ENCODE measurements at places on chromosomes 3 and 15. TPM values are rescaled to one million over a fixed set of nuclear protein-coding genes. Genes with fewer than 3 reads are reported as not detected.

The ZSCAN29 gene
- total RNA-seq: 36.4 TPM

DNA sequence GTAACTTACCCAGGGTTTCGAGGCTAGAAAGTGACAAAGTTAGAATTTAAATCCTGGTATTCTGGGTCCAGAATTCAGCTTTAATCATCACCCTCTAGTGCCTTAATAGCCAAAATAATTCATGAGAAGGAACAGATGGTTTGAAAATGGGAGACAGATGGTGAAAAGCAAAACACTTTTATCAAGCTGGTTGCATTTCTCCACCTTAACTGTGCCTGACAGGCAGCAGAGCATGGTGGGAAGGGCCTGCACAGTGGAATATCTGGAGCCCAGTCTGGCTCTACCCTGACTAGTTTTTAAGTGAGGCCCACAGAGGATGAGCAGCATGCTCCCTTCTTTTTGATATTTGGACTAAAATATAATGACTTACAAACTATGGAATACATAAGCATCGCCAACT, 35.6 kb upstream of the RASGRP1 start:
- H3K4me3 ChIP-seq: no peak overlapping the region
- no peaks in the 10 kb centered on the region for H3K36me3 ChIP-seq
- no peaks in the 10 kb centered on the region for H3K27me3 ChIP-seq
- no peak for DNase-seq

DNA sequence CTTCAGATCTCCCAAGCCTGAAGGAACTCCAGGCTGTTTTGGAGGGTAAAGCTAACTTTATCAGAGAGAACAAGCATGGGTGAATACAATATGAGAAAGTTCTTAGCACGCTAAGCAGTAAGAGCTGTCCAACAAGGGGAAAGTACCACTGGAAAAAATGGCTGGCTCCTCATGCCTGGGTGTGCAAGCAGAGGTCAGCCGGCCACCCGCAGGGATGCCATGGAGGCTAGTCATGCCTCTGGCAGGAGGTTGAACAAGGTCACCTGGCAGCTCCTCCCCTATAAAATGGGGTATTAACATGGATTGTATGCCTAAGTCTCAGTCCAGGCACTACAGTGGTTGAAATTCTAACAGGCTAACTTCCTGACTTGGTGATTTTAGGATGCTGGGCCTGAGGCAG, 75.4 kb upstream of the SLC6A1 start:
- DNase-seq: no peak
- H3K4me1 ChIP-seq: no peaks in the 10 kb centered on the region
- no peaks in the 10 kb centered on the region for H3K27me3 ChIP-seq

- DNase-seq: no peak
- H3K36me3 ChIP-seq: no peaks in the 10 kb centered on the region
- H3K27me3 ChIP-seq: no peaks in the 10 kb centered on the region
- H3K4me1 ChIP-seq: no peaks in the 10 kb centered on the region
- H3K27ac ChIP-seq: no peak overlapping the region
These were observed 392.5 kb downstream of the FOXP1 start for GRCh38 chr3:71191031-71191482.

- peaks cover 4% of the 10 kb centered on the region for H3K36me3 ChIP-seq
- DNase-seq: no peak
- H3K27ac ChIP-seq: no peak overlapping the region
- H3K27me3 ChIP-seq: no peaks in the 10 kb centered on the region
- H3K4me3 ChIP-seq: no peak overlapping the region
- peaks cover 12% of the 10 kb centered on the region for H3K4me1 ChIP-seq
These were observed 117.6 kb downstream of the TBL1XR1 start for GRCh38 chr3:177079684-177080083.

- H3K27me3 ChIP-seq: peaks cover 3% of the 10 kb centered on the region
- DNase-seq: no peak
- H3K4me3 ChIP-seq: no peak overlapping the region
- H3K36me3 ChIP-seq: no peaks in the 10 kb centered on the region
- H3K4me1 ChIP-seq: no peaks in the 10 kb centered on the region
- no peak overlapping the region for H3K27ac ChIP-seq
These were observed 132.4 kb downstream of the ADAMTSL3 start for GRCh38 chr15:83786336-83786735.

DNA sequence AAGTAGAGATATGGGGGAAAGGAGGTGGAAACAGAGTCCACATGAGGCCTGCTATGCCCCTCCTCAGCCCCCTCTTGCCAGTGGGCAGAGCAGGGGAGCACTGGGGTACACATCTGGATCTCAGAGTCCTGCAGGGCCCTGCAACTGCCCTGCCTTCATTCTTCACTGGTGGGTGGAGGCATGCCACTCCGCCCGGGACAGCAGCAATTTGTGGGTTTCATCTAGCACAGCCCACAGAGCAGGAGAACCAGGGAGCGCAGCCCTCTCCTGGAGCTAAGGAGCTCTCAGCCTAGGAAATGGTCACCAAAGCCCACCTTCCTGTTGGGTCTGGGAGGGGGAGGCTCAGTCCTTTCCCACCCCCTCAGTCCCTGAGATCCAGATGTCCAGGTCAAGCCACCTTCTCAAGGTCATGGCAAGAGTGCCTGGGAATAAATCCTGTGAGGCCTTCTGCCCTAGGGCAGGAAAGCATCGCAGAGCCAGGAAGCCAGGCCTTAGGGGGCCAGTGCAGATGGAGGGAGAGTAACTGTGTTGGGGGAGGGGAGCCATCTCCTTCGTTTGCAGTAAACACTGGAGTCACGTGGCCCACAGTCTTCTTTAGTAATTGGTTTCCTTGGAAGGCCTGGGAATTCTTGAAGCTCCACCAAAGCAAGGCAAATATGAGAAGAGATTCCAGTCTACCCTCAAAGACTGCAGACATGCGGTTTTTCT, 31.0 kb downstream of the ANP32A start:
- no peak overlapping the region for H3K4me3 ChIP-seq
- peaks cover 28% of the 10 kb centered on the region for H3K36me3 ChIP-seq
- H3K27me3 ChIP-seq: no peaks in the 10 kb centered on the region
- no peak overlapping the region for H3K27ac ChIP-seq
- no peak for DNase-seq

Measured in CD4-positive, alpha-beta memory T cell (primary cell).